ENCODE measurements at places on chromosomes 2 and 18.

DNA sequence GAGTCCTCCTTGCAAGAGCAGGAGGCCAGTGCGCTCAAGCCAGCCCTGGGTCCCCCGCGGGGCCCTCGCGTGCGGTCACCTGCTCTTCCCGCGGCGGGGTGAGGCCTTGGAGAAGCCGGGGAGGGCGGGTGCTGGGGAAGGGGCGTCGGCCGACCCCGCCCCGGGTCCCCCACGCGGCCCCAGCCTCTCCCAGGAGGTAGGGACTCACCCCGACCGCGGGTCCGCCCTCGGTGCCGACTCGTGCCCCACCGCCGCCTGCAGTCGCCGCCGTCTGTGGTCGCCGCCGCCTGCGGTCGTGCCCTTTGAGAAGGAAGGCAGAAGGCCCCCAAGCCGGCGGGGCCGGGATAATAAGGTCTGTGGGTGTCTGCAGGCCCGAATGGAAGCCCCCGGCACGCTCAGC lies 32.7 kb downstream of the SERPINB8 start:
- DNase-seq, result no peak

GRCh38 chr2:21772624-21773023 lies 648.9 kb downstream of the TDRD15 start:
- no peak for DNase-seq

GRCh38 chr2:138086576-138086975 lies 122.3 kb downstream of the HNMT start:
- peak; percentile 49 for DNase-seq

DNA sequence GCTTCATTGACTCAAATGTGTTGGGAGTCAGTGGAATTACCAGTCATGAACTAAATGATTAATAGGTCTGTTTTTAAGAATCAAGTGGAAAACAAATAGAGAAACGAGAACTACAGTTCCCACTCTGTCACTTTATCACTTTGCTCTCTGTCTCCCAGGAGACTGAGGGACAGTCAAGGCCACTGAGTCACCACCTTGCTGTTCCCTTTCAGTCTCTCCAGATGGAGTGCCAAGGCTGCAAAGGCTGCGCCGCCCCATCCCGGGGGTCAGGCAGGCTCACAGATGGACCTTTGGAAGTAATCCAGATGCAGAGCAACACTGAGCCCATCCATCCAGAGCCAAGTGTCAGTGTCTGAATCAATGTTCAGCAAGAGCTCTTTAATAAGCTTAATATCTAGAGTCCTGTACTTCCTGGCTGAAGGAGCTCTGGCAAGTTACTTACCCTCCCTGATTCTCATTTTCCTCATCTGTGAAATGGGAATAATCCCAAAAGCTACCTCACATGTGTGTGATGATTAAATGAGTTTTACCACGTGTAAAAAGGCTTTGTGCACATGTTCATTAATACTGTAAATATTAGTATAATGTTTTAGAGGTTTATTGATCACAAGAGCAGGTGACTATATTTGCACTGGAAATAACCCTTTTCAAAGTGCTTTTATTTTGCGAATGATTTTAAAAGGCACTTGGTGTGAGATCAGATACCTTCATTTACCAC lies 43.0 kb upstream of the EFEMP1 start:
- DNase-seq, result no peak

DNA sequence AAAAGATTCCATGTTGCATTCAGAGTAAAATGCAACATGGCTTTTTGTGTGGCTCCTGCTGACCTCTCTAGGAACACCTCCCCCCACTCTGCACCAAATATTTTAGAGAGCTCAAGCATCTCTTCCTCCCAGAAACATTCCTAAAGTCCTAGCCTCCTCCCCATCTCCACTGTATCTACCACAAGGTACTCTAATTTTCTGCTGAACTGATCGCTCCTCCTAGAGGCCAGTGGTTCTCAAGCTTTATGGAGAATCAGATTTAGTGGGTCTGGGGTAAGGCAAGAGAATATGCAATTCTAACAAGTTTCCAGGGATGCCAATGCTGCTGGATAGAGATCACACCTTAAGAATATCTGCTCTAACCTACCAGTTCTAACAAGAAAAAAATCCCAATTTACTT lies 89.5 kb upstream of the HNRNPA3 start:
- no peak for DNase-seq

DNA sequence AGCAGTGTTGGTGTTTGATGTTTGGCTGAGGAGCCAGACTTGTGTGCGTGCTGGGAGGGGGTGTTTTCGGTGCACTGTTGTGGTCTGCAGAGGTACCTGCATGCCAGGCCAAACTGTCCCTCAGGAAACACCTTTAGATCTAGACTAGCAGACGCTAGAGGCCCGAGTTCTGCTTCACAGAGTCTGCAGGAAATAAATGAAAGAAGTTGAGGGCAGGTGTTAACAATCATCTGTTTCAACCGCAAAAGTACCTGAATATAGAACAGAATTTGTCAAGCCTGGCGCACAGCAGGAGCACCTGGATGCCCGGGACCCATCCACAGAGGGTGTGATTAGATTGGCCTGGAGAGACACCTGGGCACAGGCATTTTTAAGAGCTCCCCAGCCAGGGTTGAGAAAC lies 40.5 kb upstream of the REL start:
- DNase-seq, result no peak

GRCh38 chr2:104932243-104932642 lies 78.3 kb downstream of the POU3F3 start:
- DNase-seq, result no peak

DNA sequence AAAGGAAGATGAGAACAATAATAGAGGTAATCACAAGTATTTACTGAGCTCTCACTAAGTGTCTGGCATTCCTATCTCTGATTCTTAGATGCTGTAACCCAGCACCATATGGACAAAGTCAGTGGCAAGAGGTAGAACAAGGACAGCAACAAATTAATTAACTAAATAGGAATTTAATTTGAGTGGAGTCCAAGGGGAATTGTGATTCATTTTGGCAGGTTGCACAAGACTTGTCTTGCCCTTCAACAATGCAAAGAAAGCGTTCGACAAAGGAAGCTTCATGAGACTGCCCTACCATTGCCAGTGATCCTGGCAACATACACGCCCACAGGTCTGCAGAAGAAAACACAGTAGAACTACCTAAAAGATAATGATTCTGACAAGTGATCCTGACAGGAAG lies 221.6 kb downstream of the RBM43 start:
- DNase-seq, result no peak

GRCh38 chr18:73880387-73880786 lies 267.2 kb downstream of the FBXO15 start:
- no peak for DNase-seq

DNA sequence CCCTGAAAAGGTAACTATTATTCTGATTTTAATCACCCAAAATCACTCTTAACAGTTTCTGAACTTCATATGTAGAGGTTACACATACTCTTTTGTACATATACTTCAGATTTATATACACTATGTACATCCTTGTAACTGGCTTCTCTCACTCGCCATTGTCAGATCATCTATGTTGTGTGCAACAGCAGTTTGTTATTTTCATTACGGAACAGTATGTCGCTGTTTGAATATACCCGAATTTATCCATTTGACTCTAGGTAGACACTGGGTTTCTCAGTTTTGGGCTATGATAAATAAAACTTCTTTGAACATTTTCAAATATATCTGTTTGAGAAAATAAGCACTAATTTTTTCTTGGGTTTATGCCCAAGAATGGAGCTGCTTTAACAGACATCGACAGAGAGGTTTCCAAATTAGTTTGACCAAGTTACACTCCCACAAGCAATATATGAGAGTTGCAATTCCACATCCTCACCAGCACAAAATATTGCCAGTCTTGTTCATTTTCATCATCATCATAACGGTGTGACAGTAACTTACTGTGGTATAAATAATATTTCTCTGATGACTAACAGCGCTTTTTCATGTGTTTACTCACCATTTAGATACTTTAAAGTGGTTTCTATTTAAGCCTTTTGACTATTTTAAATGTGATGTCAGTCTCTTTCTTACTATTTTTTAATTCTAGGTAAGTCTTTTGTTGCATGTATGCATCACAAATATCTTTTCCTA lies 80.9 kb downstream of the SMC6 start:
- no peak for DNase-seq

- no peak for DNase-seq
These were observed 52.2 kb downstream of the CDK15 start for GRCh38 chr2:201858281-201859184.

- no peak for DNase-seq
These were observed 94.4 kb upstream of the NEUROD1 start for GRCh38 chr2:181774685-181775084.

GRCh38 chr18:40056079-40056692 lies 1898.8 kb upstream of the PIK3C3 start:
- DNase-seq, result no peak

DNA sequence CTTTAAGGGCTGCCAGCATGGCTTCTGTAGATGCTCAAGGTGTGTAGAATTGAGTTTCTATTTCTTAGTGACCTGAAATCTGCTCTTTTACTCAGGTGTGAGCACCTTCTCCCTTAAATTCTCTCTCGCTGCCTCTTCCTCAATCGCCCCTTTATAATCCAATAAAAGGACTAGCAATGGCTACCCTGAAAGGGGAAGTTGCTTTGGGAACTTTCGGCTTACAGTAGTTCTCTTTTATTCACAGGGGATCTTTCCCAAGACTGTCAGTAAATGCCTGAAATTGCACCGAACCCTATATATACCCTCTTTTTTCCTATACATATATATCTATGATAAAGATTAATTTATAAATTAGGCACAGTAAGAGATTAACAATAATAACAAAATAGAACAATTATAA lies 121.8 kb downstream of the ACTR3 start:
- DNase-seq, result no peak

DNA sequence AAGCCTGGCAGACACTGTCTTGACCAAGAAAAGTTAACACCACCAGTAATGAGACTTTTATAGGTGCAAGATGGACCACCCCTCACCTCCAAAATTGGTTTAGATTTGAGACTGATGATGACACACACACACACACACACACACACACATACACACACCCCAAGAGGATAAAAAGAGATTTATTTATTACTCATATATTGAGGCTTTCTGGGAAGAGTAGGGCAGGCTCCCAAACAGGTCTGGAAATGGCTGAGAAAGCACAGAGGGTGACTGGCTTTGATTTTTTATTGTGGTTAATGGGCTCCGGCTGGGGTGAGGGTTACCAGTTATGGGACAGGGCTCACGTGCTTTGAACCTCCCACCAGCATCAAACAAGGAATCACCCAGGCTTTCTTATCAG lies 54.2 kb upstream of the ADAM23 start:
- no peak for DNase-seq

DNA sequence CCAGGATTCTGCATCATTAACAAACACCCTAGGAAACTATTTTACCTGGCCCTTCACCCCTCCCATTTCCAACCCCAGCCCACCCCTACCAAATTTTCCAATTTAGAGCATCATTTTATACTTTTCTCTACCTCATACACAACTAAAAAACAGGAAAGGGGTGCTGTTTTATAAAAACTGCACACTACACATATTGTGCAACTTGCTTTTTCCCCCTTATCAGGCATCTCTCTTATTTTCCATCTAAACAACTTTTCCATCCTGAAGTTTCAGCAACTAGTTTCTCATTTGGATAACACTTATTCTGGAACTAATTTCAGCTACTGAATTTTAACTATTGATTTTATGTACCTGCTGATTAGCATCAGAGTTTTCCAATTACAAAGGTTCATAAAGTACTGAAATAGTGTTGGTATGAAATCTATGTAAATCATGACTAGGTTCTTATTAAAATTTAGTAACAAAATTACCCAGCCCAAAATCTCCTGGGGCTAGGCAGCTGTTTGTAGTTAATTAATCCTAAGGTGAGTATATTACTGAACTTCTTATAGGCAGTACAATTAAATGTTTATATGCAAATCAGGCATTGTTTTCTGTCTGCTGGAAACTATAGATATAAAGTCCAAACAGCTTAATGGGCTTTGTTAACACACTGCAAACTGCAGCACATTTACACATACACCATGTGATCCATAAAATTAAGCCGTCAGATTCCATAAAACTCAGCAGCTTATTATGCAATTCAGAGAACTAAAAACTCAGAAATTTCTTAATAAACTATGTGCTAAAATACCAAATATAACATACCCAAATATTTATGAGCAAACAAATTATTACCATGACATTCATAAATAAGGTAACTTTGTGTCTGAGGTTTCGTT lies 7.9 kb downstream of the SF3B1 start:
- DNase-seq, result no peak

DNA sequence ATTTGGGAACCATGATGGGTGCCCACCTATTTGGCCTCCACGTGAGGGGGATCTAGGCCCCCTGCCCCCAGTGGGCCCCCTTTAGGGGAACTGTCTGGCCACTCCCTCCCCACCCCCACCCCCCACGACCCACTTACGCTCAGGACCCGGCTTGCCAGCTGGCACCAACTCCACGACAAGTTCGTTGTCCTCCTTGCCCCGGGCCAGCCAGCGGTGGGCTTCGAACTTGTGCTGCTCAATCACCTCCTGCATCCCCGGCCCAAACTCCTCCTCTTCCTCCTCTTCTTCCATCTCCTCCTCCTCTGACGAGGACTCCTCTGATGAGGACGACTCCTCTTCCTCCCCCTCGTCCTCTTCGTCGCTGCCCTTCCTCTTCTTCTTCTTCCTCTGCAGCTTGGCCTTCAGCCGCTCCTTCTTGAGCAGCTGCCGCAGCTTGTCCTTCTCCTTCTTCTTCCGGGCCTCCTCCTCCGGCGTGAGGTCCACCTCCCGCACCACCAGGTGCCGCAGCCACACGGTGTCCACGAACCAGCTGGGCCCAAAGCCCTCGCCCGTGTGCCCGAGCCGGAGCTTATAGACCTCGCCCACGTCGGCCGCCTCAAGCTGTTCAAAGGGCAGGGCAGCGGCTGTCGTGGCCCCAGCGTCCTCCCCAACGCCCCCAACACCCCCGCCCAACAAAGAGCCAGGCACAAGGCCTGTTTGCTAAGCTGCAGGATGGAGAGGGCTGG lies 96.9 kb downstream of the LOXHD1 start:
- DNase-seq, result no peak

DNA sequence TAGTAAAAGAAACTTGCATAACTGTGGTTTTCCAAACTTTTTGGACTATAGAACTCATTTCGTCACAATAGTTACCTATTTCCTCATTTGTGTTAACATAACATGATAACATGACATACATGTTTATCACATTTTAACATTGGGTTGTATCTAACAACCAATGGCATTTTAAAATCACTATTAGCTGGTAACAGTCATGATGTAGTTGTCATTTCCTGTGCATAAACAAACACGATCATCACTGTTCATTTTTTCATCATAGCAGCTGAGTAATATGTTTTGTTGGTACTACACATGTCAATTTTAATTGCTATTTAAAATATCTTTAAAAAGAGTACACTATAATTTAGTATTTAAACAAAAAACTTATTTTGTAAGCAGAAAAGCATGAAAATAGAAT lies 402.4 kb downstream of the SATB2 start:
- DNase-seq, result no peak

DNA sequence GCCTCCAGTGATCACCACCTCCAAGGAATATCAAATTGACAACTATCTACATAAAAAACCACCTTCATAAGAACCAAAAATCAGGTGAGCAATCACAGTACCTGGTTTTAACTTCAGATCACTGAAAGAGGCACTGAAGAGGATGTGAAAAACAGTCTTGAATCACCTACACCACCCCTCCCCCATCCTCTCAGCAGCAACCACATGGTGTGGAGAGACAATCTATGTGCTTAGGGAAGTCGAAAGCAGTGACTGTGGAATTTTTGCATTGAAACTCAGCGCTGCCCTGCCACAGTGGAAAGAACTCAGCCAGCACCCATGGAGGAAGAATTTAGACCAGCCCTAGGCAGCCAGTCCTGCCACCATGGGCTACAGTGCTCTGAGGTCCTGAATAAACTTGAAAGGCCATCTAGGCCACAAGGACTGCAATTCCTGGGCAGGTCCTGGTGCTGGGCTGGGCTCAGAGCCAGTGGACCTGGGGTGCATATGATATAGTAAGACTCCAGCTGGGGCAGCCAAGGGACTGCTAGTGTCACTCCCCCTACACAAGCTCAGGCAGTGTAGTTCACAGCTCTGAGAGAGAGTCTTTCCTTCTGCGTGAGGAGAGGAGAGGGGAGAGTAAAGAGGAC lies 75.6 kb downstream of the ATL2 start:
- DNase-seq, result no peak
